ENCODE measurements at places on chromosomes 3 and 15. TPM values are rescaled to one million over a fixed set of nuclear protein-coding genes. Genes with fewer than 3 reads are reported as not detected.

GRCh38 chr3:156964577-156964976, 138.4 kb downstream of the LEKR1 start:
- H3K36me3 ChIP-seq, result no peaks in the 10 kb centered on the region
- no peaks in the 10 kb centered on the region for H3K4me1 ChIP-seq
- H3K4me3 ChIP-seq, result no peak overlapping the region
- DNase-seq, result no peak
- H3K27ac ChIP-seq, result no peak overlapping the region

RBMS3 gene
- 0.29 TPM for total RNA-seq

DNA sequence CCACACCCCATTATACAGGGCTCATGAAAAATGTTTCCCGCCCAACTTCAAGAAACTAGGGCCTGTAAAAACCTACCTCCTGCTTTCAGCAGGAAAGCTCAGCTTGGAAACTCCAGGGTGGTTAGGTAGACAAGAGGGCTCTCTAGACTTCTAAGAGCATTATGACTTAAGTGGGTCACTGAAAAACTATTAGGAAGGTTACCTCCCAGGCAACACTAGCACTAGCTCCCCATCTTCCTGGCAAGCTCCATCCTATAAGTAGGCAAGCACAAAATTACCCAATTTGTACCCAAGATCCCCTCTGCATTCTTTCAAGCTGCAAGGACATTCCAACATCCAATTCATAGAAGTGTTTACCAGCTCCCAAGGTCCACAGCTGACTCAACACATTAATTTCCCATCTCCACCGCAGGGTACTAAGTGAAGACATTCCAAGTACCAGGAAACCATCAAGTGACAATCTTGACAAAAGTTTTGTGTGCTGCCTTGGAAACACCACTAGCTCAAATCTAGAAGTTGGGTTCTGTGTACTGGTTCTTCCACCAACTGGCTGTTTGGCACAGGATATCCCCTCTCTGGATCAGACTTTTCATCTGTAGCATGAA, 46.9 kb downstream of the WNT5A start:
- no peaks in the 10 kb centered on the region for H3K27me3 ChIP-seq
- H3K4me3 ChIP-seq, result no peak overlapping the region
- H3K4me1 ChIP-seq, result no peaks in the 10 kb centered on the region
- H3K27ac ChIP-seq, result no peak overlapping the region
- DNase-seq, result no peak
- H3K36me3 ChIP-seq, result no peaks in the 10 kb centered on the region

DNA sequence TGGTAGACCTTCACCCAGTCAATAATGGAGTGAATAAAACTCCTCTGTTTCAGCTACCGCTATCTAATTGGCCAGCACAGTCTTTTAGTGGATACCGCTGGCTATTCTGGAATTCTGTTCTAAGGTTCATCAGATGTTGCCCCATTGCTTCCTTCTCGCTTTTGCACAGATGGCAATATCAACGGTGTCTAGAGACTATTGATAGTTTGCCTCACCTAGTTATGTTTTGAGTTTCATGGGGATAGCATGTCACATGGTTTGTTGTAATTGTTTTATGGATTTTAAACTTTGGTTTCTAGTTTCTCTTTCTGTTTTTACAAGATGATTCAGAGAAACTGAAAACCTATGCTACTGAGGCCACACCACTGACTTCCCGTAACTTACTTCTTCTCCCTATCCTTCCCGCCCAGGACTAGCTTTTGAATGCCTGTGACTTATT, 2.0 kb downstream of the XRN1 start:
- DNase-seq, result peak; percentile 49
- peak overlapping the region; percentile 96 for H3K27ac ChIP-seq
- H3K4me3 ChIP-seq, result peak overlapping the region; percentile 88
- peaks cover 43% of the 10 kb centered on the region for H3K36me3 ChIP-seq

GRCh38 chr3:191334346-191334893, 4.1 kb upstream of the UTS2B start:
- no peak overlapping the region for H3K27ac ChIP-seq
- H3K4me1 ChIP-seq, result peaks cover 2% of the 10 kb centered on the region
- DNase-seq, result no peak
- peaks cover 13% of the 10 kb centered on the region for H3K27me3 ChIP-seq
- H3K4me3 ChIP-seq, result no peak overlapping the region
- H3K36me3 ChIP-seq, result no peaks in the 10 kb centered on the region

DNA sequence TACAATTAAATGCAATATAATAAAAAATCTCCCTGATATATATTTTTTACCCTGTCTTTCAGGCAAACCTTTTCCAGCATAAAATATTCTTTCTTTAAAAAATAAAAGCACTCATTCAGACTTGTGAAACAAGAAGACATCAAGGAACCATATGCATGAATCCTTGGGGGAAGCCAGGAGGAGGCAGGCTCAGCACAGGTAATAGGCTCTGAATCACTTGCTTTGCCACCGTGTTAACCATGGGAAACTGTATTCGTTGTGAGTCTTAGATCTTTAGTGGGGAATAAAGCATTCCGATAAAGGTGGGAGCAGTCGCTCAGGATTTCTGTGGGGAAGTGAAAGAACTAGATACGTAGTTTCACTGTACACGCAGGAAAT, 42.4 kb downstream of the FBN1 start:
- no peak for DNase-seq
- peaks cover 6% of the 10 kb centered on the region for H3K27me3 ChIP-seq
- H3K4me1 ChIP-seq, result no peaks in the 10 kb centered on the region

DNA sequence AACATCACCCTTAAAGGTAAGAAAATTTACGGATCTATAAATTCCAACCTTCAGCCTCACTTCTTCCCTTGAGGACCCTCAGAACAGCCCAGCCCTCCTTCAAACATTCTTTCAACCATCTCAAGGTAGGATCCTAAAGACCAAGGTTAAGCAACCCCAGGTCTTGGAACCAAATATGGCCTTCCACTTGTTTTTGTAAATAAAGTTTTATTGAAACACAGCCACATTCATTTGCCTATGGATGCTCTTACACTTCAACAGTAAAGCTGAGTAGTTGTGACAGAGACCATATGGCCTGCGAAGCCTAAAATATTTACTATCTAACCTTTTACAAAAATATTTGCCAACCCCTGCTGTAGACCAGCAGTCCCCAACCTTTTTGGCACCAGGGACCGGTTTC, 70.4 kb upstream of the NTRK3 start:
- DNase-seq, result no peak
- H3K27ac ChIP-seq, result no peak overlapping the region
- H3K27me3 ChIP-seq, result peaks cover 2% of the 10 kb centered on the region

GRCh38 chr15:44788748-44789147, 52.4 kb downstream of the TRIM69 start:
- no peaks in the 10 kb centered on the region for H3K36me3 ChIP-seq
- no peaks in the 10 kb centered on the region for H3K27me3 ChIP-seq
- H3K27ac ChIP-seq, result peak overlapping the region; percentile 64
- no peak overlapping the region for H3K4me3 ChIP-seq

MASP1 gene
- total RNA-seq, result not detected

TGM5 gene
- 0.31 TPM for total RNA-seq

DNA sequence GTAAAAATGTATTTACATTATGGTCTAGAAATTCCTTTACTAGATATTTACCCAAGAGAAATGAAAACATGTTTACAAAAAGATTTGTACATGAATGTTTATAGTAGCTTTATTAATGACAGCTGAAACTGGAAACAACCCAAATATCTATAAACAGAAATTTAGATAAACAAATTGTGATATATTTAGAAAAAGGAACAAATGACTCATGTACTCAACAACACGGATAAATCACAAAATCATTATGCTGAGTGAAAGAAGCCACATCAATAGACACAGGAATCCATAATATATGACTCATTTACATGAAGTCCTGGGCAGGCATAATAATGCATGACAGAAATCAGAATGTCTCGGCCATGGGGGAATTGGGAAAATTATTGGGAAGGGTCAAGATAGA, 1020.2 kb downstream of the SQOR start:
- H3K36me3 ChIP-seq, result no peaks in the 10 kb centered on the region
- H3K4me3 ChIP-seq, result no peak overlapping the region
- no peak overlapping the region for H3K27ac ChIP-seq
- H3K27me3 ChIP-seq, result no peaks in the 10 kb centered on the region
- DNase-seq, result no peak
- H3K4me1 ChIP-seq, result no peaks in the 10 kb centered on the region

DNA sequence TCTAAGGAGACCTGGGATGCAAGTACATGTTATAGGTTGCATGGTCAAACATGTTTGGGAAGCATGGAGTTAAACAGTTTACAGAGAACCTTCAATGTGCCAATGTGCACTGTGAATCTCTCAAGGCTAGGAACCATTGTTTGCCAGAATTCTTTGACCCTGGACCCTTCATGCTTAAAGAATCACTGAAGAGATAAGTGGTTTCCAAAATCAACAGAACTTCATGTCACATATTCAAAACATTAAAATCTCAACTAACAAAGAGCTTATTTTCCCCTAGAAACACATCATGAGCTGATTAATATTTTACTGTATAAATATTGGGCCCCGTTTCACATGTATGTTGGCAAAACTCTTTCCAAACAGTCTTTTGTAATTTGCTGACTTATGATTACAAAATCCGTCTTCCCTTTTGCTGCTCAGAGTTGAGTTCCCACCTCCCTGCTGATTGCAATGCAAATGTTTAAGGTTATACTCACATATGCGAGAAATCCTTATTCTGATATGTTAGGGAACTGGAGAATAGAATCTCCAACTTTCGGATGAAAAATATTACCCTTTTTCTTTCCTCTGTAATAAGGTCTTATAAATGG, 380.2 kb downstream of the DIPK2A start:
- no peak for DNase-seq
- no peaks in the 10 kb centered on the region for H3K36me3 ChIP-seq
- H3K4me3 ChIP-seq, result no peak overlapping the region

DNA sequence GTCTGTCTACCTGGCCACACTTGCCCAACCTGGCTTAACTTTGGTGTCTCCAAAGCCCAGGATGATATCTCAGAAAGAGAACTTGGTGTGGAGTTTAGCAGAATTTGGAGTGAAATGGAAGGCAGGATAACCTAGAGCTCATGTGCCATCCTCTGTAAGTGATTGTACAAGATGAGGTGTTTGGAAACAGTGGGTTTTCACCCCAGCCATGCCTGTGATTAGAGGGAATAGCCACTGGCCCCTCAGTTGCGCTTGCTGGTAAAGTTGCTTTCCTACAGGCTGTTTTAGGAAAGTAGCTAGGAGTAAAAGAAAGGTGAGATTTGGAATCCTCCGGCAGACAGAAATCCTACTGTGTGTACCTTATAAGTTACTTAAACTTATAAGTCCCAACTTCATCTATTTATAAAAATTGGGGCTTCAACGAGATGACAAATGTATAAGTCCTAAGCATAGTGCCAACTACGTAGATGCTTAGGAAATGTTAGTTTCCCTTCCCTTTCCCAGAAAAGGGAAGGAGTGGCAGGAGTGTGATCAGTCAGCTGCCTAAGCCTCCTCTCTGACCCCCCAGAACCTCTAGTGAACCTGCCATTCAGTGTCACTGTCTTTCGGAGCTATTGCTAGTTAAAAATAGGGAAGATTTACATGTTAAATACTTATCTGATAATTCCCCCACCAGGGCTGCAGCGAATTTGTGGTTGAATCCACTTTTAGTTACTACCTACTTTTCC, 13.4 kb upstream of the BMF start:
- H3K36me3 ChIP-seq, result no peaks in the 10 kb centered on the region
- no peak overlapping the region for H3K4me3 ChIP-seq
- H3K27ac ChIP-seq, result no peak overlapping the region
- peaks cover 2% of the 10 kb centered on the region for H3K4me1 ChIP-seq

SLC27A2 gene
- total RNA-seq, result 11.6 TPM

GRCh38 chr15:69807721-69808120, 290.0 kb downstream of the TLE3 start:
- DNase-seq, result no peak
- H3K4me1 ChIP-seq, result peaks cover 30% of the 10 kb centered on the region
- H3K27me3 ChIP-seq, result peaks cover 7% of the 10 kb centered on the region
- no peak overlapping the region for H3K27ac ChIP-seq
- H3K36me3 ChIP-seq, result no peaks in the 10 kb centered on the region

- H3K27ac ChIP-seq, result no peak overlapping the region
- peaks cover 24% of the 10 kb centered on the region for H3K27me3 ChIP-seq
- peaks cover 2% of the 10 kb centered on the region for H3K4me1 ChIP-seq
- no peak overlapping the region for H3K4me3 ChIP-seq
These were observed 9.6 kb upstream of the SST start for GRCh38 chr3:187679638-187680396.

DNA sequence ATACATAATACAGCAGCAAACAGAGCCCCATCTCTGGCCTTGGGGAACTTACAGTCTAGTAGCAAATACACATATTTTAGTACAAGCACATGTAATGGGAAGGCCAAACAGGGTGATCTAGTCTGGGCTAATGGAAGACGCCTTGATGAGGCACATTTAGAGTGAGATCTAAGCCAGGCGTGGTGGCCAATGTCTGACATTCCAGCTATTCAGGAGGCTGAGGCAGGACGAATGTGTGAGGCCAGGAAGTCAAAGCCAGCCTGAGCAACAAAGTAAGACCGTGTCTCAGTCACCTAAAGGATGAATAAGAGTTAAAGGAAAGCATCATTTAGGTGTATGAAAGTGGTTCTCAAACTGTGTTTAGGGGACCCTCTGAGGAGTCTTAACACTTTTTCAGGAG, 291.9 kb downstream of the MAGI1 start:
- H3K27me3 ChIP-seq, result no peaks in the 10 kb centered on the region
- DNase-seq, result no peak
- H3K4me1 ChIP-seq, result no peaks in the 10 kb centered on the region
- H3K27ac ChIP-seq, result no peak overlapping the region
- H3K4me3 ChIP-seq, result no peak overlapping the region
- H3K36me3 ChIP-seq, result no peaks in the 10 kb centered on the region

CHRNA7 gene
- total RNA-seq, result 0.55 TPM

DNA sequence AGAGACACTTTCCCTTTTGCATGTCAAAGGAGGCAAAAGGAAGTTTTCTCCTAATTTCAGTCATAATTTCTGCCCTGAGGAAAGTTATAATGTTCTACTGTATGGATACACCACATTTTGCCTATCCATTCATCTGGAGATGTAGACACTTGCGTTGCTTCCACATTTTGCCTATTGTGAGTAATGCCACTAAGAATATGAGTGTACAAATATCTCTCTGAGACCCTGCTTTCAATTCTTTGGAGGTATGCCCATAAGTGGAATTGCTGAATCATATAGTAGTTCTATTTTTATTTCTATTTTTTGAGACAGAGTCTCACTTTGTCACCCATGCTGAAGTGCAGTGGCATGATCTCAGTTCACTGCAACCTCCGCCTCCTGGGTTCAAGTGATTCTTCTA, 3.6 kb upstream of the CD276 start:
- no peak for DNase-seq
- H3K27ac ChIP-seq, result no peak overlapping the region
- H3K36me3 ChIP-seq, result no peaks in the 10 kb centered on the region
- H3K4me1 ChIP-seq, result peaks cover 22% of the 10 kb centered on the region

SCAMP5 gene
- total RNA-seq, result 1.1 TPM

- no peaks in the 10 kb centered on the region for H3K4me1 ChIP-seq
- H3K27ac ChIP-seq, result no peak overlapping the region
- DNase-seq, result no peak
- peaks cover 6% of the 10 kb centered on the region for H3K27me3 ChIP-seq
- no peaks in the 10 kb centered on the region for H3K36me3 ChIP-seq
- H3K4me3 ChIP-seq, result no peak overlapping the region
These were observed 6.3 kb downstream of the HTR3D start for GRCh38 chr3:184037816-184038215.
